ENCODE measurements at places on chromosomes 7 and 10.
A peak's percentile ranks its signal among the peaks of the same experiment; 100 is the strongest.

GRCh38 chr7:40223451-40224127, 88.8 kb downstream of the SUGCT start:
- no peak for DNase-seq

- no peak for DNase-seq
Observed at GRCh38 chr10:89973326-89973725, 271.9 kb downstream of the KIF20B start.

- DNase-seq, result no peak
Observed at GRCh38 chr10:89363729-89364442, 14.0 kb upstream of the IFIT1B start.

DNA sequence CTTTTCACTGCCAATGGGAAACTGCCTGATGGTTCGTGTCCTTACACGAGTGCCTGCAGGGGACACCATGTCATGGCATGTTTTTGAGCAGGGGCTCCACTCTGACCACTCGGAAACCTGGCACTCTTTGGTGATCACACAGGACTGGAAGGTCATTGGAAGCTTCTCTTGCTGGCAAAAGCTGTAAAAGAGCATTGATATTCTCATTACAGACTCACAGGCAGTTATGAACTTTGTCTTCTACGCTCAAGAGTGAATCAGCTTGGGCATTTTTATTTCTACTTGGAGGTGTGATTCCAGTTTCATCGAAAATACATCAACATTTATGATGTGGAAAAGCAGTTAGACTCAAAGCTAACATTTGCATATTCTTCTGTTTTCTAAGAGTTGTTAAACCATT, 238.7 kb downstream of the THSD7A start:
- DNase-seq, result no peak

- no peak for DNase-seq
Observed at GRCh38 chr7:979886-980571, 3.0 kb upstream of the CYP2W1 start.

GRCh38 chr10:90969947-90970673, 49.2 kb upstream of the ANKRD1 start:
- no peak for DNase-seq

- no peak for DNase-seq
Observed at GRCh38 chr10:37712489-37713131, 144.8 kb downstream of the ZNF248 start.

DNA sequence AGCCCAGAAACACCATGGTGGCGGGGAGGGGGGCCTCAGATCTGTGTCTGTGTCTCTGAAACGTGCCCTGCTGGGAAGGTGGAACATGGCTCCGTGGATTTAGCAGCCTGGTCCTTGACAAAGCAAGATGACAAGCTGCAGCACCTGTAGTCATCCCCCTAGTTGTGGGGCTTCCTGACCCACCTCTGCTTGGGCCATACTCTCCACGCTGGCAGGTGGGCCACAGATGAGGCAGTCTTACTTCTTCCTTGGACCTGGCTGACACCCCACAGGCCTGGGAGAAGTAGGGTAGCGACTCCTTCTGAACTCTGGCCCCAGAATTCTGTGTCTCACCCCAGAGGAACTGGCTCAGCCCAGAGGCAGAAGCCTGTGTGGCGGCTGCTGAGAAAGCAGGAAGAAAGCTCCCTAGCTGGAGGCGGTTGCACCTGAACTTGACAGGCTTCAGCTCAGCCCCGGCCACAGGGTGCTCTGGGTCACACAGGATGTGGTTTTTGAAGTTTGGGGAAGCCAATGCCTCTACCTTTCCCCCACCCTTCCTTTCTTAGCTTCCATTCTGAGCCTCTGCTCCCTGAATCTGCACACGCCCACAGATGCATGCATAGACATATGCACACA, 113.9 kb downstream of the ABLIM1 start:
- DNase-seq, result peak; percentile 93

GRCh38 chr10:70232859-70233108, 445 bp downstream of the PPA1 start:
- no peak for DNase-seq

GRCh38 chr7:128052404-128052803, 21.2 kb upstream of the LRRC4 start:
- DNase-seq, result no peak

DNA sequence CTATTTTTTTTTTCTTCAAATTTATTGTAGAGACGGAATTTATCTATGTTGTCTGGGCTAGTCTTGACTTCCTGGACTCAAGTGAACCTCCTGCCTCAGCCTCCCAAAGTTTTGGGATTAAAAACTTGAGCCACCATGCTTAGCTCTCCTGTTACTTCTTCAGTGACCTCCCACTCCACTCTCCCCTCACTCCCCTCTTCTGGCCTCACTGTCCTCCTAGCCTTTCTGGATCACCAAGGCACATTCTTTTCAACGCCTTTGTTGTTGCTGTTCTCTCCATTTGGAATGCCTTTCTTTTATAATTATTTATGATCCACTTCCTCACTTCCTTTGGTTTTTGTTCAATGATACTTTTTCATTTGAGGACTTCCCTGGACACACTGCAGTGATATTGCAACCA, 17.9 kb downstream of the PTPRZ1 start:
- DNase-seq, result no peak

Measured in CD4-positive, alpha-beta T cell (primary cell).